Right cardiac atrium (tissue), 5 donors: ENCODE measurements at places on chromosomes 11 and 22. TPM values are rescaled to one million over a fixed set of nuclear protein-coding genes. Genes with fewer than 3 reads are reported as not detected.

DNA sequence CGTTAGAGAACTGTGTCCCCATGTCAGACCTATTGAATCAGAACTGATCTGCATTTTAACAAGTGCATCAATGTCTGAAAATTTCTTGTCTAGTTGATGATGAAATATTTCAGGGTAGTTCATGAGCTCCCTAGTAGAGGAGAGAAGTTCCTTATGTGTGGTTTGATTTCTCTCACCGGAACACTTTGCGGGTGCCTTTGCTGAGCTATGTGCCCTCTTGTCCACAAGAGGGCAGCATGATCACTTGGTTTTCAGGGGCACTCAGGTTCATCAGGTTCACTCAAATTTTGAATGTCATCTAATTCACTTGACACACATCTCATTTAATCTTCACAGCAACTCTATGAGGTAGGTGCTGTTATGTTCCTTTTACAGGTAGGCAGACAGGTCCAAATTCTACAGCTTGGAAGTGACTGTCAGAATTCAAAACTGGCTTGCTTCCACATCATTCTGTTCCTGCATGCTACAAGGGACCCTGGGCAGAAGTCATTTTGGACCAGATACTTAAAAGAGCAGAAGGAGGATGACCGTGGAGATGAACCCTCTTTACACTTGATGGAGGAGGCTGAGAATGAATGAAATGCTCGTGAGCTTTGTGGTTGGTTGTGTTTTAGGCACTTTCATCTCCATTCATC lies 55.6 kb downstream of the P4HA3 start:
- DNase-seq = peak; percentile 68

- peak; percentile 90 for DNase-seq
Measured at GRCh38 chr11:64854534-64855502, 10.4 kb upstream of the CDC42BPG start.

- peak; percentile 85 for DNase-seq
Measured at GRCh38 chr11:122981388-122982264, at the start of gene BSX. TSS of gene BSX (minus strand) at chr11:122981834. CDS start at chr11:122981671, 163 bp downstream.

OR52I1 gene
- not detected for total RNA-seq

TRIM5 gene
- 11.7 TPM for total RNA-seq

CASP1 gene
- total RNA-seq = 9.3 TPM

DNA sequence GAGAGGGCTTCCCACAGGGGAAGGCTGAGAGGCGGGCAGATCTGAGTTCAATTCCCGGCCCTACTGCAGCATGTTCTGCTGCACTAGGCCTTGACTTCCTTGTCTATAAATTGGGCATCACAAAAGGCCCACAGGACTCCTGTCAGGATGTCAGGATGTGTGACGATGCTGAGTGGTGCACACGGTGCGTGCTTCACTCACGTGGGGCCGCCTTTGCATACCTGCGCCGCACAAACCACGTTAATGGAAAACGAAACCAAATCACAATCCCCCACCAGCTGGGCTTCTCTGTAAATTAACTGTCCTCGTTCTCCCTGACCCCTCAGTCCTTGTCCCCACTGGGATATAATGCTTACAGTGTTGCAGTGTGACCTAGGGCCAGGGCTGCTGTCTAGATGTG lies 32.3 kb upstream of the TSPAN18 start:
- DNase-seq = no peak

OR51B2 gene
- not detected for total RNA-seq

SYT13 gene
- total RNA-seq = 28.5 TPM

TSPO gene
- total RNA-seq = 93.4 TPM

- DNase-seq = no peak
Measured at GRCh38 chr11:12771875-12772274, 97.7 kb downstream of the TEAD1 start.

- DNase-seq = no peak
Measured at GRCh38 chr11:27447288-27448183, 25.1 kb downstream of the LGR4 start.

SLC22A12 gene
- not detected for total RNA-seq

DNA sequence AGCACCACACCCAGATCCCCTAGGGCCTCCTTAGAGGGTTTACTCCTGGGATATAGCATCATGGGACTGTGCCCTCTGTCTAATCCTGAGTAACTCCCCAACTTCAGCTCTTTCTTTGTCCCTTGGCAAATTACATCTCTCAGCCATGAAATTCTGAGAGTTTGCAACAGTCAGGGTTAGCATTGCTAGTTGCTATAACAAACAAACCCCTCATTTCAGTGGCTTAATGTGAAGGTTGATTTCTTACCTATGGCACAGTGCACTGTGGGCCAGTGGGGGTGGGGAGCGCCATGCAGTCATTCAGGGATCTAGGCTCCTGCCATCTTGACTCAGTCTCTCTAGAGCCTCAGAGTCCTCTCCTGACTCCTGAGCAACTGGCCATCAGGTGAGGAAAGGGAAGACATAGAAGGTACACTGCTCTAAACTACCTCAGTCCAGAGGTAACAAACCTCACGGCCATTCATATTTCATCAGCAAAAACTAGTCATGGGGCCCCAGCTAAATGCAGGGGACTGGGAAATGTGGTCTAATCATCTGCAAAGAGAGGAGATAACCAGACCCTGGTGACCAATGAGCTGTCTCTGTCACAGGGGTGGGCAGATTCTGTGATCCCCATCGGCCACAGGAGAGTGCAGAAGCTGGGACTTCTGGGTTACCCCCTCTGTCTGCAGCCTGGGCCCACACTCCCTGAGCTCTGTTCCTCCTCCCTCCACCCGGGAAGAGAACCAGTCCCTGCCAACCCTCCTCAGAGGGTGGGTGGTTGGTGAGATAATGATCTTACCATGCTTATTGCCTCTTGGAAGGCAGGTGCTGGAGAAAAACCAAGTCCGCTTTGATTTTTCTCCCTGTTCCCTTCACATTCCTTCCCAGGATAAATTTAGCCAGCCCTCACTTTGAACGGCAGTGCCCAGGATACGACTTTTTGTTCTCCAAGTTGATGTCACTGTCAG lies 17.5 kb downstream of the PRG3 start:
- DNase-seq = no peak

CFAP300 gene
- total RNA-seq = 1.7 TPM

POU2AF2 gene
- not detected for total RNA-seq

DNA sequence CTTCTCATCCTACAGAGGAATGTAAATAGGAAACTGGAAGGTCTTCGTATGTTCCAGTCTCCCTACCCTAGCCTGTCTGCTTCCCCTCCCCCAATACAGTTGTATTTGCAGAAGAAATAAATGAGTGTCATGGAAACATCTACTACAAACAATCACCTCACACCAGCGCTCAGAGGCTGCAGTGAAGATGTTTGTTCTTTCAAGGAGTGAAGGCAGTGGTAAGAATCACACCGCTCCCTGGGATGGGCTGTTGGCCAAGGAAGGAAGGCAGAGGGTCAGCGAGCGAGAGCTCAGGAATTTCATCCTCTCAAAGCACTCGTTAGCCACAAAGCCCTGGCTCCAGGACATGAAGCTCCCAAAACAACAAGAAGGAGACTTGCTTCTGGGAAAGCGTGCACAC lies 1.1 kb upstream of the IGSF9B start:
- no peak for DNase-seq

DNA sequence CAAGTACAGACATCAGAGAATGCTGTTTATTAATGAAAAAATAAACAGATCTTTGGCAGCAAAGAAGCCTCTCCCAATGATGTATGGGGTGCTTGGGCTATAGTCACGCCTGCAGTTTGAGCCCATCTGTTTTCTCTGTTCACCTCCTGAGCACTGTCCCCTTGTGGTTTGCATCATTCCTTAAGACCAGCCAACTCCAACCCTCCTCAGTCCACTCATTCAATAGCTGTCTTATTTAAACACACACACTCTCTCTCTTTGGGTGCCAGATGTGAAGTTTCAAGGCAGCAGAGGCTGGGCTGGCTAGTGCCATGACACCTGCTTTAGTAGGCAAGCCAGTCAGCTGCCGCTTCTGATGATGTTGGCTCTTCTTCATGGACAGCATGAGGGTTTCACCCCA lies 58.1 kb downstream of the POLD3 start:
- DNase-seq = no peak

DNA sequence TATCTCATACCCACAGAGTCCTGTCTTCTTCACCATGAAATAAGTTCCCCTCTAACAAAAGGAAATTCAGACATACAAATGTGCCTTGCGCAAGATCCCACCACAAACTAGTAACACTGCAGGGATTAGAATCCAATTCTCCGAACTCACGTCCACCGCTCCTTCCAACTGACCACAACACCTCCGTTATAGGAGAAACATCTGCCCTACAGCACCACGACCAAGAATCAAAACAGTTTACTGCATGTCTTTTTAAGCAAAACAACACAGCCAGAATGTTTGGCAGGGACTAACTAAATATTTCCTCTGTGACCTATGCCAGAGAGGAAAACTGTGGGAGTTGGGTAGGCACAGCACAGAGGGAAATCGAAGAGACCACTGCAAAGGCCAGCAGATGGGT lies 72.7 kb upstream of the AKIP1 start:
- no peak for DNase-seq

GRCh38 chr22:19195796-19196731 lies 17.5 kb upstream of the SLC25A1 start:
- DNase-seq = peak; percentile 42

GRCh38 chr11:110125632-110126031 lies 32.4 kb downstream of the ZC3H12C start:
- DNase-seq = no peak

DNA sequence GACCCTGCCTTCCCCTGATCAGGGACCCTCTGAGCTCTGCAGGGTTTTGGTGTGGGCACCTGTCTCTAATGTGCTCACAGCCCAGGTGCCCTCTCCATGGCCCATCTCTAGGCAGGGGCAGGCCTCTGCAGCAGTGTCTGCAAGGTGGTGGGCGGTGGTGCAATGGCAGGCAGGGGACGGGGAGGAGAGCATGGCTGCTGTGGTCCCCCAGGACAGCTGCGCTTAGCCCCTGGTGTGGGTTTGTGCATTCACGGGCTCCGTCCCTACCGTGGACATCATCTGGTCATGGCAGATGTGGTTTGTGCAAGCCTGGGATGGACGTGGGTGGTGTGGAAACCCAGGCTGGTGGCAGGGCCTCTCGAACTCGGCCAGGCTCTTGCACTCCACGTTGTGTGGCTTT lies 443.1 kb downstream of the TBC1D22A start:
- DNase-seq = no peak

PRDX5 gene
- 356 TPM for total RNA-seq

MGAT3 gene
- total RNA-seq = 9.9 TPM

ZNRD2 gene
- 32.6 TPM for total RNA-seq

PHOX2A gene
- total RNA-seq = not detected

DNA sequence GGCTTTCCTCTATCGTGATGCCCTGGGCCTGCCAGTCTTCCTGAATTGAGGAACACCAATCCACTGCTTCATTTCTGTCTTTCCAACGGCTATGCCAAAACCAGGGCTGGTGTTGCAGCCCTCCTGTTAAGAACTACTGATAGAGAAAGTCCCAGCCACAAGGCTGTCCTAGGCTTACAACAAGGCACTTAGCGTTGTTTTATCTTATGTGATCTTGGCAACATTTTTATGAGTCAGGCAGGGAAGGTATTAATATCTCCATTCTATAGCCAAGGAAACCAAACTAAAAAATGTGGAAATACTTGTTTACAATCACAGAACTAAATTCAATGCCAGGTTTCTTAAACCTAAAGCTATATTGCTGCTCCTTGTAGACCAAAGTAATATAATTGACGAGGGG lies 89.9 kb upstream of the AMOTL1 start:
- no peak for DNase-seq

DNA sequence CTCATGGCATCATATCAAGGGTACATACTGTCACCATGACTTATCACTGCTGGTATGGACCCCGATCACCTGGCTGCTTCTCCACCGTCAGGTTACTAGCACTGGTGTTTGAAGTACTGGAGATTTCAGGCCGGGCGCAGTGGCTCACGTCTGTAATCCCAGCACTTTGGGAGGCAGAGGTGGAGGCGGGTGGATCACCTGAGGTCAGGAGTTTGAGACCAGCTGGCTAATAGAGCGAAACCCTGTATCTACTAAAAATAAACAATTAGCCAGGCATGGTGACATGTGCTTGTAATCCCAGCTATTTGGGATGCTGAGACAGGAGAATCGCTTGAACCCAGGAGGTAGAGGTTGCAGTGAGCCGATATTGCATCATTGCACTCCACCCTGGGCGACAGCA lies 82.4 kb upstream of the ANO1 start:
- DNase-seq = no peak

GRCh38 chr22:27157666-27158370 lies 500.4 kb downstream of the MIAT start:
- DNase-seq = no peak

DNA sequence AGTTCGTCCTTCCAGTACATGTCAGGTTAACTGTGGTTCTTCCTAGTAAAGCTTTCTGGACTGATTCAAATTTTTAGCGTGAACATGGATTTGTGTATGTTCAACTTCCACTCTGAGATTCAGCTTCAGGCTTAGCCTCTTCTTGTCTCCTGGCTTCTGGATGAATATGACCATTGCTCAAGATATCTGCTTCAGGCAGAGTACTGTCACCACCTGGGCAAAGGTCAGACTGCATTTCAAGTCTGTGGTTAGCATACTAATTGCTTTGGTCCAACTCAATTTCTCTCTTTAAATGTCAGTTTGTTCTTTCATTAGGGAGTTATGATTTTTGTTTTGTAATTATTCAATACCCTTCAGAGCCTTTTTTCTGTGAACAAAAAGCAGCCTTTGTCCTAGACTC lies 440.0 kb downstream of the NELL1 start:
- no peak for DNase-seq

- DNase-seq = no peak
Measured at GRCh38 chr11:64126796-64127195, 39.1 kb downstream of the MACROD1 start.

DNA sequence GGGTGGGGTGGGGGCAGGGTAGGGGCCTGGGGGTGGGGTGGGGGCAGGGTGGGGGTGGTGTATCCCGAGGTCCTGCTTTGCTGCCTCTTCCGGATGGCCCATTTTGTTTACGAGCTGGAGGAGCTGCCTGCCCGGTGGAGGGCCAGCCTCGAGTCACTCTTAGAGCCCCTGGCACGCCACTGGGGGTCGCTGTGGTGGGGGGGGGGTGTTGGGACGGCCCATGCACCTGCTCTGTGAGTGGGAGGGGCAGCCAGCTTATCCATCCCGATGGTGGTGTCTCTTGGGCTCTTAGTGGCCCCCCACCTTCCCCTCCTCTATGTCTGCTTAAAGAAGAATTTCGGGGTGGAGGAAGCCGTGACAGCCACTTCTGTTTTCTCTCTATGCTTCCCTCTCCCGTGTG lies 24.6 kb downstream of the MRGPRD start:
- DNase-seq = no peak

DNA sequence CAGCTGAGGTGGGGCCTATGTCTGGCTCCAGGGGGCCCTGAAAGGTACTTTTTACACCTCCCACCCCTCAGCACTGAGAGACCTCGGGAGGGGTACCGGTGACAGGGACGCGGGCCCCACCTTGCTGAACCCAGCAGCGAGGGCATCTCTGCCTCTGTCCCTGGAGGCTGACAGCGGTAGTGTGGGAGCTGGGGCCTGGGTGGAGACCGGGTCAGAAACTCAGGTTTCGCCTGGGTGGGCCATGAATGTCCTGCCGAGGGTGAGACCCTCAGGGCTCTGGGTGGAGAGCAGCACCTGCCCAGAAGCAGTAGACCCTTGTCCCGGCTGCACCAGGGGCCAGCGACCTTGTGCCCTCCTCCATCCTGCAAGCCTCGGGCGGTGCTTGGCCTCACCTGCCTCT lies 22.2 kb downstream of the PTDSS2 start:
- DNase-seq = no peak

GRCh38 chr22:25701056-25701780 lies 40.8 kb upstream of the MYO18B start:
- DNase-seq = peak; percentile 64

GRCh38 chr11:104033134-104033533 lies 3.3 kb upstream of the DDI1 start:
- DNase-seq = no peak

GRCh38 chr11:2312232-2313042 lies 10.6 kb downstream of the TSPAN32 start:
- peak; percentile 80 for DNase-seq

VSIG10L2 gene
- not detected for total RNA-seq
